ENCODE measurements at places on chromosomes 13 and 19.

GRCh38 chr13:110819203-110820014 lies 95.5 kb downstream of the ANKRD10 start:
- DNase-seq: peak; percentile 54

GRCh38 chr19:19459073-19459472 lies 53.6 kb downstream of the GATAD2A start:
- no peak for DNase-seq

DNA sequence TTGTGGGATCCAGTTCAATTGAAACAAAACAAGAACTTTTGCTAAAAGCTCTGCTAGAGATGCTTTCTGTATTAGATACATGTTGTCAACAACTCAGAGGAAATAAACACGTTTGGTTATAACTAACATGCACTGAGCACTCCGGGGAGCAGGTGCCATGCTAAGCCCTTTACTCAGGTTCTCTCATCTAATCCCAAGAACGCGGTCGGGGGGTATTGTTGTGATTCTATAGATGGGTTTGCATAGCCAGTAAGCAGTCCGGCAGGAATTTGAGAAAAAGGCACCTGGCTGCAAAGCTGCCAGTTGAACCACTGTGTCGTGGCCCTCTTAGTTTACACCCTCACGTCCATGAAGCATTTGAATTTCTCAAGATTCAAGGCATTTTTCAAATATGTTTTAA lies 24.3 kb upstream of the SPACA7 start:
- no peak for DNase-seq

GRCh38 chr13:111503376-111503775 lies 182.9 kb downstream of the TEX29 start:
- no peak for DNase-seq

GRCh38 chr13:66844933-66845332 lies 385.2 kb downstream of the PCDH9 start:
- DNase-seq: no peak

DNA sequence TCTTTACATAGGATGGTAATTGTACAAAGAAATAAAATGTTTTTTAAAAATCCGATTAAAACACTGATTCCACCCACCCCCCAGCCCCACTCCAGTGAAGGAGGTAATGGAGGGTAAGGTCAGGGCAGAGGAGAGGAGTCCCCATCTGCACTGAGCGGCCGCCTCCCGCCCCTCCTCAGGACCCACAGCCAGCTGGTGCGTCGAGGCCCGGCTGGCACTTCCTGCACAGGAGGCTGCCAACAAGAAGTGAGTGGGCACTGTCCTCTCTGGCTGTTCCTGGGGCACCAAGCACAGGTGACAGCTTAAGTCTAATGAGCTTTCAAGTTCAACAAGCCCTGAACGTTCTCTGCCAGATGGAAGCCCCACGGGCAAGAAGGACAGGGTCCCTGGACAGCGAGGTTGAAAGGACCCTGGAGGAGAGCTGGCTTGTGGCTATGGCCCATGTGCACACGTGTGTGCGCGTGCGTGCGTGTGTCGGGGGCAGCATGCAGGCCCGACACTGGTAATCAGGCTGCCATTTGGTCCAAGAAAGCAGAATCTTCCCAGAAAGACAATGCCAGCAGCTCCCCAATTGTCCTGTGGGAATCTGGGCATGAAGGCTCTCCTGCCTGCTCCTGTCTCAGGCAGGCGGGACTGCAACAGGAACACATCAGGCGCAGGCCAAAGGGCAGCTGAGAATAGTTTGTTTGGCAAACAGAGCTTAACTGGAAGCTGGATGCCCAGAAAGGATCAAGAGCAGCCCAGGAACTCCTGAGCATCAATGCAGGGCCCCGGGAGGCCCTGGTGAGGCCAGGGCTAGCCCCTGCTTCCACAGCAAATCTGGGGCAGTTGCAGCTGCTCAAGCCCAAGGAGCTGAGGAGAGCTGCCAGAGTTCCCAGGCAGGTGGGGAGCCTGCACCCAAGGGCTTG lies 15.1 kb upstream of the EPHX3 start:
- no peak for DNase-seq

DNA sequence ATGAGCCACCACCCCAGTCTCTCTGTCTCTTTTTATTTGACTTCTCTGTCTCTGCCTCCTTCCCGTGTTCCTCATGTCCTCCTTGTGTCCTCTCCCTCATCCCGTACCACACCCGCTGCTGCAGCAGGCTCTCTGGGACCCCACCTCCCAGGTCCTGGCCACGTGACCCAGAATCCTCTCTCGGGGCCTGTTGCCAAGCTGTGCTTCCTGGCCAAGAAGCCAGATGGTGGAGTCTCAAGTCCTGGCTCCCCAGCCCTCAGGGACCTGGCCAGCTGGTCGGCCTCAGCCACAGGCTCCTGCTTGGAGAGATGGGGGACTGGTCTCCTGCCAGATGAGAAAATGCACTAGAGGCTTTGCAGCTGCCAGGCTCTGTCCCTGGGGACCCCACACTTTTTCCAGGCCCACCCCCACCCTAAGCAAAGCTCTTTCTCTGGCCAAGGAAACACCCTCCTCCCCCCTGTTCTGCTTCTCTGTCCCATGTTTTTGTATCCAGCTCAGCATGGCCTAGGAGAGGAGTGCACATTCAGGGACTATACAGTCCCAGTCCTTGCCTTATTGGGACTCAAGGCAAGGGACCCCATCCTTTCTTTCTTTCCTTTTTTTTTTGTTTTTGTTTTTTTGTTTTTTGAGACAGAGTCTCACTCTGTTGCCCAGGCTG lies 34.3 kb upstream of the SHKBP1 start:
- DNase-seq: no peak

GRCh38 chr13:93996481-93996880 lies 483.0 kb downstream of the DCT start:
- DNase-seq: no peak

GRCh38 chr19:45913874-45914830 lies at the start of gene NANOS2:
TSS of gene NANOS2 (minus strand) at chr19:45914778. CDS start at chr19:45914693, 85 bp downstream.
- DNase-seq: no peak

DNA sequence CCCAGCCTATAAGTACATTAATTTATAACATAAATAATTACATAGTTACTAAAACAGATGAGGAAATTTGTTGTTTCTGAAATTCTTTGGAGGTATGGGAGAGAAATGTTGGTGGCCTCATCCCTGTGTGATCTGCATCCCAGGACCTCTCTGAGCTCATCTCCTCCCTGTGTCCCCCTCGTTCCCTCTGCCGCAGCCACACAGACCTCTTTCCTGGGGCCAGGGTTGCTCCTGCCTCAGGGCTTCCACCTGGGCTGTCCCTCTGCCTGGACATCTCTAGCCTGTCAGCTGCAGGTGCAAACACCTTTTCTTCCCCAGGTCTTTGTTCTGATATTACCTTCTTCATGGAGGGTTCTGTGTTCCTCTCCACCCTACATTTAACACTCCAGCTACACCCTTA lies 3.9 kb downstream of the ZNF766 start:
- no peak for DNase-seq

GRCh38 chr13:28267497-28267896 lies 129.2 kb downstream of the PAN3 start:
- no peak for DNase-seq

- no peak for DNase-seq
These were observed 77.7 kb upstream of the PRR20A start for GRCh38 chr13:57063007-57063406.

- DNase-seq: no peak
These were observed 5.8 kb upstream of the USE1 start for GRCh38 chr19:17209126-17210036.

DNA sequence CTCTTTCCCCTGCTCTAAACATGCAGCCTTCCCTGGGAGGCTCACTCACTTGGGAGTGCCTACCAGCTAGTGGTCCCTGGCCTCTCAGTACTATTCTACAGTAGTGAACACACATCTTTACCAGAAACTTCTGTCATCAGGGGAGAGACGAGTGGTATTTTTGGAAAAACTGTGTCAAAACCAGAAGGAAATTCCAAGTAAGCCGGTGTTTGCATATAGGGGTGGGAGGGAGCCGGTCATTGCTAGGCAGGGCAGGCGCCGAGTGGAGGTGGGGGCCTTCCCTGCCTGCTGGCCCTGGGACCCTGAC lies 7.0 kb downstream of the RPS9 start:
- no peak for DNase-seq

- DNase-seq: no peak
These were observed 185.3 kb downstream of the EFNB2 start for GRCh38 chr13:106350208-106350607.

- no peak for DNase-seq
These were observed 52.7 kb downstream of the TSC22D1 start for GRCh38 chr13:44523146-44524015.

DNA sequence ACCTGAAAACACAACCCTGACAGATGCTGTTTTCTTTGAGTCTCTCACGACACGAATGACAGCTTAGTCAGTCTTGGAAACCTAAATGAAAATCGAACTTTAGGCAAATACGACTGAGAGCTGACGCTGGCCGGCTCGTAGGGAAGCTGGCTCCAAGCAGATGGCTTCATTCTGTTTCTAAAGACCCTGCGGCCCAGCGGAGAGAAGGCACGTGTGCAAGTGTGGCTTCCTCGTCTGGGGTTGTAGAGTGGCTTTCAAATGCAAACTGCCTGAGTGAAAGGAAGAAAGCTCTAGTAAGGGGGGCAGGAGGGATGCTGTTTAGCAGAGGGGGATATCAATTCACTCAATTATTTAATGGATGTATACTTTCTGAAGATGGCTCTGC lies 26.1 kb upstream of the TIMM44 start:
- DNase-seq: no peak

DNA sequence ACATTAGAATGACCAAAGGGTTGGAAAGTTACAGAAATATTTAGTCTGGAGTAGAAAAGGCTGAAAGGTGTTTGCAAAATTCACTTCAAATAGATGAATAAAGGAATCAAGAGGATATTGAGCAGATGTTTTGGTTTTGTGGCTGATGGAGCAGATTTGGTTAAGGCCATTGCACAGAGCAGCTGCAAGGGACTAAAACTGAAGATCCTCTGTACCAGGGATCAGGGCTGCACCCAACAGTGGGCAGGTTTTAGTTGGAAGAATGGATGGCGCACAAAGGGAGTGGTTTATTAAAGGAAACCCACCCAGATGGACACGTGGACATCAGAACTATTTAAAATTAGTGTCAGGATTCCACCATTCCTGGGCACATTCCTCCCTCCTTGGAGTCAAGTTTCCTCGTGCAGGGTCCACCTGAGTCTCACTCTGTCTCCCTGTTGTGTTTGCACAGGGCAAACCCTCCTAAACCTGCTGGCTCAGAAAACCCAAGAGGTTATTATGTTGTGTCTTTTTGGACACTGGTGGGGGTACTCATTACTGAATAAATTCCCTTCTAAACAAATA lies 9.2 kb upstream of the UBAC2 start:
- no peak for DNase-seq

GRCh38 chr13:94712812-94713560 lies 641 bp upstream of the SOX21 start:
- no peak for DNase-seq

DNA sequence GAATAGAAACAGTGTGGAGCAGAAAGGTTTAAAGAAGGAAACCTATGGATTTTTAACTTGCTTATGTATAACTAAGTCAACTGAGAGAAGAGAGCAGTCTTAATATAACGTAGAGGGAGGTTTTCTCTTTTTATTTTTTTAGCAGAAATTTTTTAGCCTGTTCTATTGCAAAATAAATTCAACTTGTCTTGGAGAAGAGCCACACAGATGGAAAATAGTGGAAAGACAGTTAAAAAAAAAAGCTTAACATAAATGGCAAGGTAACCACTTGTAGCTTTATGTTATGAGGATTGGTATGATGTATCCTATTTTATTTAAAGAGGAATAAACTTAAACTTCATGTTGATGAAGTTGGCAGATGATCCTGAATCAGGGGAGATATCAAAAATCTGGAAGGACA lies 312.4 kb downstream of the SHISA2 start:
- DNase-seq: no peak

- DNase-seq: no peak
These were observed 9.6 kb upstream of the CEACAM5 start for GRCh38 chr19:41698746-41699230.

- no peak for DNase-seq
These were observed 224.8 kb downstream of the SPRY2 start for GRCh38 chr13:80116107-80116506.

DNA sequence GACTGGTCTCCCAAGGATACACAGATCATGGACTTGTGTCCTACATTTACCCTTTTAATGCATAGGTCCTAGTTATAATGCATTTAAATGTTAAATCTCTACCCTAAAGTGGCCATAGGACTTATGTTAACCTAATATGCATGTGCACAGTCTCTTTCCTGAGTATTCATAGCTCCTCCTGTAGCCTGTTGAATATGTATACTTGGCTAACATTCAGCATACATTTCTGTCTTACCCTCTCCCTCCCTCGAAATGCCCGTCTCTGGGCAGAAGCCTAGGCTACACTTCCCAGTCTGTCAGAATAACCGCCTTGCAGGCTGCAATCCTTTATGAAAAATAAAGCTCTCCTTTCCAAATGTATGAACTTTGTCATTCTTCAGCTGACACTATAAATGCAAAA lies 13.9 kb downstream of the ZFP82 start:
- DNase-seq: no peak

DNA sequence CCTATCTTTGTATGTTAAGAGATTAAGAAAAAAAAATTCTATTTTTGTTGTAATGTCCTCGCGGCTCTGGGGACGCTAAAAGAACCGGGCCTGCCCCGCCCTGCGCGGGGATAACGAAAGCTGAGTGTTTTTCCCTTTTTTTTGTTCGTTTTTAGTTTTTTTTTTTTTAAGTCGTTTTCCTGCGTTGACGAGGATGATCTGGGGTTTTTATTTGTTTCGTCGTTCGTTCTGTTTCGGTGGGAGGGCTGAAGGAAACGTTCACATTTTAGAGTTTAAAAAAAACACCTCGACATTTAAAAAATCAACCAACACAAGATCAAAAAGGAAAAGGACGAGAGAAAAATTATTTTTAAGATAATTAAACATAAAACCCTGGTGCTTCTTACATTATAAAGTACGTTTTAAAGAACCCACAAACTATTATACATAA lies 5.6 kb downstream of the LYL1 start:
- no peak for DNase-seq

- DNase-seq: no peak
These were observed 525.1 kb upstream of the NBEA start for GRCh38 chr13:34416971-34417380.

DNA sequence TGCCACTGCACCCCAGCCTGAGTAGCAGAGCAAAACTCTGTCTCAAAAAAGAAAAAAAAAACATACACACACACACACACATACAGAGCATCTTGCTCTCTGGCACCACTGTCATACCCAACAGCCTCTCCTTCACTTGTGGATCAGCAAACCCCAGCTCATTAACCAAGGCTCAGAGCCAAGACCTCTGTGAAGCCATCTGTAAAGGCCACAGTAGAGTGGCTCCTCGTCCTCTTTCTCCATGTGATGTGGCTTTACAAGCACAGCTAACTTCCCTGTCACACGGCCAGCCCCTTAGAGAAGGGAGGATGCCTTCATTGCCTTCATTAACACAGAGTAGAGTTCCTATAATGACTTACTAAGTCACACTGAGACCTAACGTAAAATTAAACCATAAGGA lies 62.7 kb upstream of the LSM14A start:
- no peak for DNase-seq

DNA sequence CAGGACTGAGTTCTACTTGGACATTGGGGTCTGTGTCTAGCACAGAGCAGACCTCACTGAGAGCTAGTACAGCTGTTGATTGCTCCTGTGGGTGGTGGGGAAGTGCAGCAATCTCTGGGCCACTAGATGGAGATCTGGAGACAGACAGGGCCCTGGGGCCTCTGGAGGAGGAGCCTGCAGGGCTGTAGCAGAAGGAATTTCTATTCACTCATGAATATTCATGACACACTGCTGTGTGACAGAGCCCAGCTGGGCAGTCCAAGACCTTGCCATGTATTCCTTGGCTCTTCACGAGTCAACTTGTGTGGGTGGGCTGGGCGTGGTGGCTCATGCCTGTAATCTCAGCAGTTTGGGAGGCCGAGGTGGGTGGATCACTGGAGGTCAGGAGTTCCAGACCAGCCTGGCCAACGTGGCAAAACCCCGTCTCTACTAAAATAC lies 37.5 kb downstream of the SUGP2 start:
- no peak for DNase-seq
